ENCODE measurements at places on chromosomes 3 and 15.

- no peak for DNase-seq
These were observed 97.8 kb upstream of the SELENOK start for GRCh38 chr3:53989451-53989850.

DNA sequence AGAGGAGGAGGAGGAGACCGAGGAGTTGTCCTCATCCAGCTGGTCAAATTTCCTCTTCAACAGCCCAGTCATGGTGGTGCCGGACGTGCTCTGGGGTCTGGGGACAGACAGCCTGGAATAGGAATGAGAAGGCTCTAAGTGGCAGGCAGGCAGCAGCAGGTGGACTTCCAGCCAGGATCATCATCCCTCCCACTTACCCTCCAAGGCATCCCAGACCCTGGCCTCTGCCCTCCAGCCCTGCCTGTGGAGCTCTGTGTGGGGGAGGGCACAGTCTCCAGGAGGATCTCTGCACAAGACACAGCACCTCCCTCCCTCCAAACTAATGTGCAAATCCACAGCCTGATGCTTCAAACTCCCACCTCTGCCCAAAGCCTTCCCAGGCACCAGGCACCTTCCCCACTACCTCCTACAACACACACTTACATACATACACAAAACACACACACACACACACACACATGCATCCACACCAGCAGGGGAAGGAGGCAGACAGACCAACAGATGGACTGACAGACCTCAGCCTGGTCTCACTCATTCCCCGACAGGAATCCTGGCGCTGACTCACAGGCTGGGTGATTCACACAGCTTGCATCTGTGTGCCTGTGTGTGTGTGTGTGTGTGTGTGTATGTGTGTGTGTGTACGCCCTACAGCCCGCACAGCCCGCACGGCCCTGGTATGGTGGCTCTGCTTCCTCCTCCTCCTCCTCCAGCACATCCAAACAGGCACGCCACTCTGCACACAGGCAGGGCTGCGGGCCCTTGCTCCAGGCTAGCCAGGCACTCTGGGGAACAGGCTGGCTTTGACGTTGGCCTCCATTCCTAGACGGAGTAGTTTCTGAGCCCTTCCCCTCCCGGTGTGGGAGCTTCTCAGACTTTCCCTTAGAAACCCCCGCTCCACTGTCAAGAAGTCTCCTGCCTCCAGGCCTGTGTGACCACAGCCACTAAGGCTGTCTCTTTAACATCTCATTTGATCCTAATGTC is 6.5 kb downstream of the CSRNP1 start:
- DNase-seq = peak; percentile 67

GRCh38 chr3:114005481-114005880 is 50.8 kb downstream of the CCDC191 start:
- DNase-seq = no peak

GRCh38 chr15:79872358-79873017 is 24.3 kb downstream of the MTHFS start:
- DNase-seq = no peak

DNA sequence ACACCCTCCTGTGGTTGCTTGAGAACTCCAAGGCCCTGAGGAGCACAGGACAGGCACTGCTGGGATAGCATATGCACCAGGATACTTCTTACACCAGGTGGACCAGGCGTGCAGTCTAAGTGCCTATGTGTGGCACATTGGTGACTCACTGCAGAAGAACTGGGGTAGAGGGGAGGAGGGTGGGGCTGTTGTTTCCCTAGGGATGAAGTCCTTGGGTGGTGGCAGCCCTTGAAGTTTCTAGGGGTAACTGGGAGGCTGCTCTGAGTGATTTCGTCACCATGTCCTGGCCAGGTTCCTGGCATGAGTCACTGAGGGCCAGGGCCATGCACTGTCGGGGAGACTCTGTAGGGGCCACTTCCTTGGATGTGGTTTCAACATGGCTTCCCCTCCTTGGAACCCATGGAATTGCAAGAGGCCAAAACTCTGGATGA is 15.9 kb downstream of the MYZAP start:
- DNase-seq = no peak

DNA sequence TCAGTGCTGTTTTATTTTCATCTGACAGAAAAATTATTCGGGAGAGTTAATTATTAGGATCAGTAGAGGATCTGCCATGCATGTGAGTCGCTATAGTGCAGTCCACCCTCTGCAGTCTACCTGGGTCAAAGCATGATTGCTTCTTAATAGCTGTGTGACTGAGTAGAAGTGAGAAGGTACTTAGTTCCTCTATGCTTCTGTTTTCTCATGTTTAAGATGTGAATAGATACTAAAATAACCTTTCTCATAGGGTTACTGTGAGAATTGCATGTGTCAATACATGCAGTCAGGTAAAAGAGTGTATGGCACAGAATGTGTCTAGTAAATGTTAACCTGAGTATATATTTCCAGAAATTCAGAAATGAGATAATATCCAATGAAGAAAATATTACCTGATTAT is 435.7 kb downstream of the NAALADL2 start:
- DNase-seq = no peak

DNA sequence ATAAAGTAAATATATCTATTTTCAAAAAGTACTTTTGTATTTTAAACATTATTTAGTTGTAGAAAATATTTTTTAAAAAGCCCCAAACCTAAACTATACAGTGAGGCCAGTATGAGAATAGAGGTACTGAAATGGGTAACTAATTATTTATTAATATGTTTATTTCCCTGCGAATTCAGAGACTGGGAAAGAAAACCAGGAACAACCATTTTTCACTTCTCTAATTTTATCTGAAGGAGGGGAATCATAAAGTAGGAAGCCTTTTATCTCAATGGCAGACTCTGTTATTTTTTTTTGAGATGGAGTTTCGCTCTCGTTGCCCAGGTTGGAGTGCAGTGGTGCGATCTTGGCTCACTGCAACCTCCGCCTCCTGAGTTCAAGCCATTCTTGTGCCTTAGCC is 63.6 kb upstream of the TRAK1 start:
- DNase-seq = no peak

GRCh38 chr3:188415196-188415595 is 261.2 kb downstream of the LPP start:
- DNase-seq = no peak

DNA sequence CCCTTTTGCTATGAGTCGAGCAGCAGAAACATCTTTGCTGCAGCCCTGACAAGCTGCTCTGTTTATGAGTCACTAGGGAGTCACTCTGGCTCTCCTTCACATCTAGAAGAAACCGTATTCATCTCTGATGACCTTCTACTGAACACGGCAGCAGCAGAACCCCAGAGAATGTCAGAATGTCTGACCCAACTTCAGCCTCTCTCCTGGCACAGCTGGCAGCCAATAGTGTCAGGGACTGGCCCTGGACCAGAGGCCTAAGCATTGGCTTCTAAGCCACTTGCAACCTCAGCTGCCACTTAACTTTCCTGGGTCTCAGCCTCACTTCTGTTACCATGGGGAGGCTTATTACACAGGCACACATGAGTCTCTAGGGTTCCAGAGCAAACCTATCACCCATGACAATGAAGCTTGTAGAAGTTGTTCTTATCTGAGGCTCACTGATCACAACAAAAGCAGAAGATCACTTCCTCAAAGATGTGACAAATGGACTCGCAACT is 184.1 kb upstream of the TLE3 start:
- DNase-seq = no peak

DNA sequence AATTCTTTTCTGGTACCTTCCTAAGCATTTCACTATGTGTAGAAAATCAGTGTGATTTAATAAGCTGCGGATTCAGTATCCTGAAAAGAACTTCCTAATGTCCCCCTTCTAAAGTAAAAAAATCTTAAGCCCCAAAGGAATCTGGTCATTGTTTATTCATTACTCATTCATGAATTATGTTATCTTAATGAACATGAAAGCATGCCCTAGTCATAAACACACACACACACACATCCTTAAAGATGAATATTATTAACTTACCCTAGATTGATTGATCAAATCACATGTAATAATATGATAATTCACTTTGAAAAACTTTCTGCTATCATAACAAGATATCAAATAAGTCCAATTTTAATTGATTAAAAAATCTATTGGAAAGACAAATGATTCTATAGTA is 96.4 kb upstream of the BFSP2 start:
- DNase-seq = no peak
